ENCODE measurements at places on chromosomes 6 and 20.

DNA sequence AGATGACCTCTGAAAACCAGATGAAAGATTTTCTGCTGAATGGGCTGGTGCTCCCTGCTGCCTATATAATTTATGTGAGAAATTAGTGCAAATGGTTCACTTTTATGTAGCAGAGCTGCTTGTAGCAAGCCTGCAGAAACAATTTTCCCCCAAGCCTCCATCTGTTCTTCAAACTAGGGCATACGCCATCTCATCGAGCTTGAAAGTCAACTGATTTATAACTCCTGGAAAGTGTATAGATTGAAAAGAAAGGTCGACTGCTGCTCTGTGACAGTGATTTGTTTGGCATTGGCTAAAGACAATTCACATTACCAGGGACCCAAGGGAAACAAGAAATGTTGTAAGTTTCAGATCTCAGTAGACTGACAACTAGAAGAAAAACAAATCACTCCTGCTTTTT, 93.3 kb downstream of the PACRG start:
- DNase-seq, result no peak

DNA sequence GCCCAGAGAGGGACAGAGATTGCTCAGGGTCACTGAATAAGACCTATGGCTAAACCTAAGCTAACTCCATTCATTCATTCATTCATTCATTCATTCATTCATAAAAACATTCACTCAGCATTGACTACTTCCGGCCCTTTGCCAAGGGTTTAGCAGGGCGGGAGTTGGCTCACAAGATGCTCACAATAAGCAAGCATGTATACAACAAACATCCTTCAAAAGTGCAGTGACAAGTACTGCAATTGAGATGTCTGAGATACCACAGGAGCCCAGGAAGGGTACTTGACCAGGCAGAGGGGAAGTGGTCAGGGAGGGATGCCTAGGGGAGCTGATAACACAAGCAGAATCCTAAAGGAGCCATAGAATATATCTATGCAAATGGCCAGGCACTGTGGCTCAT, 18.2 kb upstream of the KIAA1755 start:
- no peak for DNase-seq

DNA sequence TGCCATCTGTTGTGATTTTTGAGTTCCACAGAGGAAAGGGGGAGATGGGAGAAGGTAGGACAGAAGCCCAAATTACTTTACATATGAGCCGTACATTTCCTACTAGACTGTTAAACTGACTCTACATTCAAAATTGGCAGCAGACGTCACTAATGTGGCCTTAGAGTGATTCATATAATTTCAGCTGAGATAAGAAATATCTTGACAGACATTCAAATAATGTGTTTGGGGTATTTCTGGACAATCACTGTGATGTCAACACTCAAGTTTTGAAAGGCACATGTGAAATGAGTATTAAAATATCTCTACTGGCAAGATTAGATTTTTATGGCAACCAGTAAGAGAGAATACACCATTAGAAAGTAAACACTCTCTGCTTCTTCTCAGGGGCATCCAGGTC, 104.0 kb downstream of the MTFR2 start:
- DNase-seq, result no peak

DNA sequence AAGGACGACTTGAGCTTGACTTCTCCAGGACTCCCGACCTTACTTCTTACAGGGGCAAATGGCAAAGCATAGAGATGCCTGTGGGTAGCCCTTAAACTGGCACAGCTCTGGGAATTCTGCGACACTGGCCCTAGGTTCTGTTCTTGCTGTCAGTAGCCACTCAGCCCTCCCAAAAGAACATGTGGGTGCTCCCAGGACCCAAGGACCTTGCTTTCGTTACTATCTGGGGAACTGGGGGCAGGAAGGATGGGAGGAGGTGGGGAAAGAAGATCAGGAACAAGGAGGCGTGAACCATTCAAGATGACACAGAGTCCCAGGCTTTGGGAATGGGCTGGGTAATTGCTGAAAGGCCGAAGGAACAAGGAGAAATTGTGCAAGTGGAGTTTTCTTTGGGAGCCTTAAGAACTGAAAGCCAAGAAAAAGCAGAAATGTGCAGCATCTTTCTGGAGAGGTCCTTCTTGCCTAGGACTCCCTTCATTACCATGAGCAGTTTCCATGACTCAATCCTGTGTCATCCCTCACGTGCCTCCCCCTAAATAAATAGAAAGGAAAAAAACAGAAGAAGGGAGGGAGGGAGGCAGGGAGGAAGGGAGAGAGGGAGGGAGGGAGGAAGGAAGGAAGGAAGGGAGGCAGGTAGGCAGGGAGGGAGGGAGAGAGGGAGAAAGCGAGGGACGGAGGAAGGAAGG, 284.6 kb upstream of the FOXQ1 start:
- no peak for DNase-seq

GRCh38 chr6:126664271-126664670, 324.4 kb downstream of the CENPW start:
- no peak for DNase-seq

- no peak for DNase-seq
Measured at GRCh38 chr20:51392614-51393186, 149.8 kb downstream of the NFATC2 start.

- DNase-seq, result no peak
Measured at GRCh38 chr6:168336967-168337366, 17.4 kb upstream of the DACT2 start.

DNA sequence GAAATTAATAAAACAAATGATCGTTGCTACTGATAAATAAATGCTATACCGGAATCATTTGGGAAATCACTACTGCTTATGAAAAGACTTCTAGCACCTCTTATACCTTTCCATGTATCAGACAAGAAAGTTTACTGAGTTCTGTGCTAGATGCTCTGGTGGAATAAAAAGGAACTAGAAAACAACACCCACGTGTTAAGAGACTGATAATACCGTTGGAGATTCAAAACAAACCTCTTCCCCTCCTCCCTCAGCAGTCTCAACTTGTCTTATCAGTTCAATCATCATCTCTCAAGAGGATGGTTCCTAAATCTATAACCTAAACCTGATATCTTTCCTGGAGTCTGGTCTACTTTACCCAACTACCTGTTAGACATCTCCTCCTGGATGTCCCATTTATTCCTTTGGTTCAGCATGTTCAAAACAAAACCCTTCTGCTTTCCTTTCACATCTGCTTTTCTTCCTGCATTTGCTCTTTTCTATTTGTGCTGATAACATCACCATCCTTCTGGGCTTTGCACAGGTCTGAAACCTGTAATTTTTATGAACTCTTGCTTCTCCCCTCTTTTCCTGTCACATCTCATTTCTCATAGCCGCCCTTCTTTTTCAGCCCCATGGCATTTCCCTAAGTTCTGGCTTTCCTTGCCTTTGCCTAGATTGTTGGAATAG, 122.2 kb downstream of the COL19A1 start:
- no peak for DNase-seq

DNA sequence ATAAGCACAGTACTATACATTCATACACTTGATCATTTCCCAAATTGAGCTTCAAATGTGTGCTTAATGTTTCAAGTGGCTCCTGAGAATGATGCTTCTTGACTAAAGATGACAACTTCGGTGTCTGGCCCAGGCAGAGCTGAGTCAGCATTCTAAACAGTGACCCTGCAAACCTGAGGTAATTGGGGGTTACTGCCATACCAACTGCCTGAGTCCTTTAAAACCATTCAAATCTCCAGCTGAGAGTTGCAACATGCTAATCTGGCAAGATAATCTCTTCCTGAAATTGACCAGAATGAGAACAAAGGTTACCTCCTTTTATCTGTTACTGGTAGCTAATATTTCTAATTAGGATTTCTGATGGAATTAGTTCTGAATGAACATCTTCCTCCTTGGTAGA, 8.2 kb downstream of the BACH2 start:
- no peak for DNase-seq

DNA sequence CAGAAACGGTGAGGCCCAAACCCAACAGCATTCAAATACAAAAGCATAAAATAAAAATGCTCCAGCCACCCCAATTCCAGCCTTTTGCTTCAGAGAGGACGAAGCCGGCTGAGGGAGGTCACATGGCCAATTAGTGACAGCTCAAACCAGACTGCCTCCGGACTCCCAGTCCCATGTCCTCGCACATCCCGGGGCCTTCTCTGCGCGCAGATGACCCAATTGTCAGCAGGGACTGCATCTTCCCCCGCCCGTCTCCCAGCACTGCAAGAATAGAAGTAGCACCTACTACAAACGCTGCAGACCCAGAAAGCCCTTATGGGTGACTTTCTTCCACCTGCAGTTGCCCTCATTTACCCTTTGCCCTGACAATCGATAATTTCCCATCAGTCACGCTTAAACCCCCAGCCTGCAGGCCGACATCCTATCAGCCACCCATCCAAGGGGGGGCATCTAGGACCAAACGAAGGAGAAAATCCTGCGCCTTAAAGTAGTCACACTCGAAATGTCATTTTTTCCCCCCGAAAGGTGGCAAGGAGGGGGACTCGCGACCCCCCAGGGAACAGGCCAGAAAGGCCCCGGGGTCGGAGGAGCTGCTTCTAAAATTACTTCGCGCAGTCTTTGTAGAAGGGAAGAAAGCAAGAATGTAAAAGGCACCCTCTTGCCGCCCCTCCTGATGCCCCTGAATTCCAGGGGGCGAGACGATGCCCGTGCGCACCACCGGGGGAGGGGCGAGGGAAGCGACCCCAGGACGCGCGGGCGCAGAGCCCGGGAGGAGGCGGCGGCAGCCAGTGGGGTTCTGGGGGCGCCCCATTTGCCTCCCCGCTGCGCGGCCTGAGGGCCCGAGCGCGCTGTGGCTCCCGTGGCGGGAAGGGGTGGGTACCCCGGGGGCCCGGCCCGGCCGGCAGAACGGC, 792 bp downstream of the SLC23A2 start:
- DNase-seq, result no peak

GRCh38 chr6:108707328-108707976, 140.8 kb upstream of the ARMC2 start:
- DNase-seq, result no peak

DNA sequence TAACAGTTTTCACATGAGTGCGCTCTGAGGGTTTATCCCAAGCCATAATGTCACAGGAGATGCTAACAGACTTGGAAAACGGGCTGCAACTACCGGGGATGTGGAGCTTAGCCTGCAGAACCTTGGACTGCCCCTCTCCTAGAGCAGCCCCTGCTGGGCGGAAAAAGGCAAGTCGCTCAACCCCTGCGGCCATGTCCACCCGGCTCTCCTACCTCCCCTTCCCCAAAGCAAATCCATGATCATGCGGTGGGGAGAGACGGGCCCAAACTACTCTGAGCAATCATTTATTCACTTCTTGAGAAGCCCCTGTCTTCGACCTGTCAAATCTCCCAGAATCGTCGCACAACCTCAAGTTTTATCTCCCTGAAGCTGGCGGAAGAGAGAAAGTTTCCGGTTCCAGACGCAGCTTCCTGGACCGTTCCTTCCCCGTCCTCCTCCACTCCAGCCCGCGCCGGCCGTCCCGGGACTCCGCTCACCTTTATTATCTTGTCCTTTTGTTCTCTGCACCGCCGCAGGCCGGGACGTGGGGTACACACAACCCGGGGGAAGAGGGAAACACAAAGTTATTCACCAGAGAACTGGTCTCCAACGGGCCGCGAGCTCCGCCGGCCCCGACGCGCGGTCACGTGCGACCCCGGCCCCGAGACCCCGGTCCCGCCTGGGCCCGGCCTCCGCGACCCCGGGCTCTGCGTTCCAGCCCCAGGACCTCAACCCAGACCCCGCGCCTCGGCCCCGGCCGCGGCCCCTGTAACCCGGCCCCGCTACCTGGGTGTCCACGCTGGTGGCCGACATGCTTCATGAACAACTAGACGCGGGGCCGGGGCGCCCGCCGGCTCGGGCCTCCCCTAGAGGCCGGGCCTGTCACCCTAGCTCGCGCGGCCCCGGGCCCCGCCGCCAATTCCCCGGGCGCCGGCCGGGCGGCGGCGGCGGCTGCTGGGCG, 560 bp downstream of the YTHDF1 start:
- no peak for DNase-seq

DNA sequence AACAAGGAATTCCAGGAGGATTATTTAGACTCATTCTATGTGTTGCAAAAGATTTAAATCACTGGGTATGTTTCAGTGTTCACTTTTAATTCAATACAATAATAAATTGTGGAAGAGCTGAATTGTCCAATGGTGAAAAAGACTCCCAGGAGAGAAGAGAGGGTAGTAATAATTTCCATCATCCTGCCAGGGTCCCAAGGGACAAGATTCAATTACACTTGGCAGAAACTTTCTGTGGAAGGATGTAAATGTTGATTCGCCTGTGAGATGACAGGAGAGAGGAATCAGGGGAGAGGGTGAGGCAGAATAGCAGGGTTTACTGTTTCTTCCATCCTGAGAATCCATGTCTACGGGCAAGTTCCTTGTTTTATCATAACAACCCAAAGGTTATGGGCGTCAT, 342.7 kb downstream of the ESR1 start:
- DNase-seq, result no peak

DNA sequence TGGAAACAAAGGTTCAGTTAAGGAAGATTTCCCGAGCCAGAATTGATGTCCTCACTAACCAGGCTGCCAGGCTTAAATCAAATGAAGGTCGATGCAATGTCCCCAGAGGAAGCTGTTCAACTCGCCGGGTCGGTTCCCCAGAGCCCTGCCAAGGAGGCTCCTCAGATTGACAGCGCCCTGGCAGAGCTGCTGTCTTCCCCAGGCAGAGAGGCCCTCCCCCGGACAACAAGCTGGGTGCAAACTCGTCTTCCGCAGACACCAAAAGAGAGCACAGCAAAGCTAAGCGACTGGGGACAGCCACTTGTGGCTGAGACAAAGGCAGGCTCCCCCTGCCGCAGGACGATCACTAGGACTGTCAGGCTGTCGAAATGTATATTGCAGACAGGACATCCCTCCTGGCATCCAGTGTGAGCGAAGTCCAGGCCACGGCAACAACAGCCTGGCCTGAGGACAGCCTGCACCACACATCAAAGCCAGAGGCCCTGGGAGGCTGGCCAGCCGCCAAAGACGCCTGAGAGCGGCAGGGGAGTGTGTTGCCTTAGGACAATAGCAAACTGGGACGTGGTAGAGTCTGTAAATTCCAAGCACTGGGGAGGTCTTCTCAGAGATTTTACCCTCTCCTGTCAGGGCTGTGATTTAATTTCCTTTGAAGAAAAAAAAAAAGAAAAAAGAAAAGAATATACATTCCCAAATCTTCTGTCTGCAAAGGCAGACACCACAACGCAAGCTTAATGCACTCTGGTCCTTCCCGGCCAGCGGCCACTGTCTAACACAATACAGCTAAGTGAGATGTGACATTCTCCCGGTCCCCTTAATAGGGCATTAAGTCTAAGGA, 99.1 kb downstream of the HIVEP2 start:
- DNase-seq, result no peak

DNA sequence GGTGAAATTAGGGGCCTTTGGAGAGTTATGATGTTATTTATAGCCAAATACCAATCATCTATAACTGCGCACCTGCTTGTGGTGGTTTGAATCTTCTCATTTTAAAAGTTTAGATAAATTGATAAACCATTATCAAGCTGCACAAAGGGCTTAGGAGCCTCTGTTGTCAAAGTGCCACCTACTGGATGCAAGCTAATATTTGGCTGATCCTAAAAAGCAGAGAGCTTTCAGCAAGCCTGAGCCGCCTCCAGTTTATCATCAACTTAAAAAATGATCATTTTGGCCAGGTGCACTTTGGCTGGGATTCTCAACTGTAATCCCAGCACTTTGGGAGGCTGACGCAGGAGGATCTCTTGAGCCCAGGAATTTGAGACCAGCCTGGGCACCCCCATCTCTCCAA, 58.5 kb upstream of the ATXN1 start:
- no peak for DNase-seq

All from right renal cortex interstitium (tissue), 3 donors.